Spinal cord (tissue), 10 donors: ENCODE measurements at places on chromosomes 7 and 10. TPM values are rescaled to one million over a fixed set of nuclear protein-coding genes. Genes with fewer than 3 reads are reported as not detected.

Gene GRM3
- polyA plus RNA-seq, result 28.4 TPM

Gene TFPI2
- 6.2 TPM for polyA plus RNA-seq

Gene NEBL
- 30.6 TPM for polyA plus RNA-seq

Gene AKR1C8
- not detected for polyA plus RNA-seq

Gene FEZF1
- not detected for polyA plus RNA-seq

Gene ASZ1
- not detected for polyA plus RNA-seq

Gene CRTAC1
- polyA plus RNA-seq, result 74.9 TPM

Gene SLC39A12
- 10.4 TPM for polyA plus RNA-seq

Gene PLEKHA1
- 101 TPM for polyA plus RNA-seq

Gene AMZ1
- polyA plus RNA-seq, result 4.2 TPM

Gene GIMAP4
- polyA plus RNA-seq, result 21.1 TPM

Gene CALCR
- polyA plus RNA-seq, result 1.1 TPM

Gene PLCE1
- 20.0 TPM for polyA plus RNA-seq

Gene TLX1
- not detected for polyA plus RNA-seq

Gene CAMK2B
- polyA plus RNA-seq, result 145 TPM

Gene FGF8
- polyA plus RNA-seq, result 1.7 TPM
